Renal cortex interstitium (tissue), 15 donors: ENCODE measurements at places on chromosomes 2 and 18.

DNA sequence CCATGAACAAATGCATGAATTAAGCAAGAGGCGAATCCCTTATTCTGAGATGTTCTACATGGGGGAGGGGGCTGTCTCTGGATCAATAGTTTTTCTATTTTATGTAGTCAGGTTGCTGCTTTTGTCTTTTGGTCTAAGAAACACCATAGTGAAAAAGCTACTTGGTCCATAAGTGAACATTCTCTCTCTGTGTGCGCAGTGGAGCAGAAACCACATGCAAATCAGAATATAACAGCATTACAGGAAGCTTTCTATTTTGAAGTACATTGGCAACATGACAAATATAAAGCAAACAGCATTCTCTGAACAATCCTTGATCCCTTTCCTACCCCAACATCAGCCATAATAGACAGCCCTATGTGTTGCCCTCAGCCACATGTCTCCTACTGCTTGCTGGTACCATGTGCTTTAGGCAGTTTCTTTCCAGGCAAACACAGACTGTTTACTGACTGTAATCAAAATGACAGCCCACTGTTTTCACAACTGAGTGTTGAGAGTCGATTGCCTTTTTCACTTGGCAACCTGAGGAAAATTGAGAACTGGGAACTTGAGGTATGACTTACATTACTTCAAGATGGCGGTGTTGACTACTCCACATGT is 10.6 kb downstream of the SCN3A start:
- DNase-seq: no peak

DNA sequence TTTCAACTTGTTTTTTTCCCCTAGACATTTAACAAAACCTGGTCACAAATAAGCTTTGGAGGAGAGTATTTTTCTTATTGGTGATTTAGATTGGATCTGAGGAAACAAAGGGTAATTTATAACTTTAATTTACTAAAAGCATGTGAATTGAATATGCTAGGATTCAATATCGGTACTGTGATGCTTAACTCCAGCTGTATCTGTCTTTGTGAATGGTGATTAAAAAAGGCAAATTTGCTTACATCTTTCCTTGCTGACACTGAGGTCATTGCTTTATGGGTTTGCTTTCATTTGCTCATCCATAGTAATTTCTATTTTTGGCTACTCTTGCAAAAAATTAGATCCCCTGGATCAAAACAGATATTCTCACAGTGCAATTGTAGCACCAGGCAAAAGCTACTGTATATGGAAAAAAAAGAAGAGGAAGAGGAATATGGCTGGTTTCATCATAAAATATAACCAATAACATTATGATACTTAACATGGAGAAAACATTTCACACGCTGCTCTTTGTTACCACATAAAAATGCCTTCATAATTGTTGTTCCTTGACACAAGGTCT is 832.0 kb upstream of the ZEB2 start:
- no peak for DNase-seq

- DNase-seq: no peak
Observed at GRCh38 chr2:119827866-119828507, 68.3 kb downstream of the PTPN4 start.

DNA sequence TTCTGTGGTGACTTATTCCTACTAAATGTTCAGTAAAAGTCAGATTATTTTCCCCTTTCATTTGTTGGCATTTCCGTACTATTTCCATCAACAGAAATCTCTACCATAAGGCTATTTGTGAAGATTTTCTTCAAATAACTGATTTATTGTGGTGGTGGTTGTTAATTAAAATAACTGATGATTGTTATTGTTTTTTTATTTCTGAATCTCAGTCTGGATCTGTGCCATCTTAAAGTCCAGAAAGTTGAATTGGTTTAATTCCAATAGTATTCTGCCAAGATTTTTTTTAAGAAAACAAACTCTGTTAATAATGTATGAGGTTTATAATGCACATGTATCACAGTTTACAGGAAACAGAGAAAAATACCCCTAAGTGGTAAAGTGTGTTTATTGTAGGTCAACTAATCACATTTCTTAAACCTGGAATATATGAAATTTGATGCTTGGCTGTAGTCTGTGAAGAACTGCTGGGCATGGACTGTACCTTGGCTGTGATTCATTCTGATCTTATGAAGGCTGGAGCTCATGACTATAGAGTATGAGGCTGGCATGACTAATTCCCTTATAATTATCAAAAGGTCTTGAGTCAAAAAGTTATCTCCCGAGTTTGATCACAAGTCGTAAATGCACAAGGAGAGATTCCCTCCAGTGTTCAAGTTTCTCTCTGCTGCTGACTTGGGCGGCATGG is 134.2 kb upstream of the RND3 start:
- no peak for DNase-seq

DNA sequence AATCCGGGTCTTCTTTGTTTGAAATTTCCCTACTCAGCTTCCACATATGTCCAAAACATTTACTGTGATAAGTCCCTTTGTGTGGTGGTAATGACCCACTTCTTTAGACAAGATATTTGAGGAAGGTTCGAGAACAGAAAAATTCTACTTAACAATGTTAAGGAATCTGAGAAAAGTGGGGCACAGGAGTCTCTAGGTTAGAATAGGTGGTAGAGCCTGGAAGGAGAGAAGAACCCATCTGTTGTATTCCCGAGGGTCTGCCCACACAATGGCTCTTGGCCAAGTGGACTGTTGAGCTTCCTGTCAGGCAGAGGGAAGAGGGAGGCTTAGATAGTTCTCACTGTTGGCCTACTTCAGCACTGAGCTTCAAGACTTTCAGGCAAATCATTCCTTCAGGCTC is 4.3 kb downstream of the IGFBP2 start:
- no peak for DNase-seq

DNA sequence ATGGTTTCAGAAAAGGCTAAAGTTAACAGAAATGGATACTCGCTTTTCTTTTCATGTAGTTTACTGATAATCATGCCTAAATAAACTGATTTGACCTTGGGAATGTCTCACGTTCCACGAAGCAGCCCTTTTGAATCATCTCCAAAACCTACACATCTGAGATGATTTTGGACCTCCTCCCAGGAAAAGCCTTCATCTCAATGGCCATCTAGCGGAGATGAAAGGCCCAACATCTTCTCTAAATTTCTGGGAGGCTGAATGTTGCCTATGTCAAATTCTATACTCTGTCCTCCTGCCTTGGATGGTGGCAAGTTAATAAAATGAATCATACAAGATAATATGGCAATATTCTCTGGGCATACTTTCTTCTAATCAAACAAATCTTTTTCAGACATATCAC is 448.5 kb downstream of the ZEB2 start:
- DNase-seq: no peak

- DNase-seq: no peak
Observed at GRCh38 chr2:144669196-144669987, 149.5 kb upstream of the ZEB2 start.

DNA sequence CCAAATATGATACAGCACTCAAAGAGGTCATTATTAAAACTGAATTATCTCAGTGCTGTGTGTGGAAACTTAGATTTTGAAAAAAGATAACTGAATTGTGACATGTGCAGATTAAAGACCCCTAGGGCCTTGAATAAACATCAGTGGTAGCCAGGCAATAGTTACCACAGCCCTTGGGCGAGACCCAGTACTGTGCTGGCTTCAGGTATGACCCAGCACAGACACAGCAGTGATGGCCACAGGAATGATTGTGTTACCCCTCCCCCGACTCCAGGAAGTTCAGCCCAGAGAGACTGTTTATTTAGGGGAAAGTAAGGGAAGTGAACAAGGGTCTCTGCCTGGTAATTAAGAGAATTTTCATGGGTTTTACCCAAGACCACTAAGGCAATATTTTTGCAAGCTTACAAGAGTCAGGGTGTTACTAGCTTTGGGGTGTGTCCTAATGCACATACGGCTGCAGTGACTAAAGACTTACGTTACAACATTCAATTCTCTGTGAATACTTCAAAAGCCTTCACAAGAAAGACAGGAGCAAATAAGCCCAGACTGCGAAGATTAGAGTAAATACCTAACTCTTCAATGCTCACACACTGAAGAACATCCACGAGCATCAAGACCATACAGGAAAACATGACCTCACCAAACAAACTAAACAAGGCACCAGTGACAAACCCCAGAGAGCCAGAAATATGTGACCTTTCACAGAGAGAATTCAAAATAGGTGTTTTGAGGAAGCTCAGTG is 28.2 kb upstream of the ITGAV start:
- no peak for DNase-seq

GRCh38 chr18:60145776-60146175 is 226.8 kb downstream of the MC4R start:
- no peak for DNase-seq

GRCh38 chr2:17334300-17334699 is 183.9 kb downstream of the RAD51AP2 start:
- DNase-seq: no peak
